SW480 (cell line): ENCODE measurements at places on chromosomes 7 and 10.

DNA sequence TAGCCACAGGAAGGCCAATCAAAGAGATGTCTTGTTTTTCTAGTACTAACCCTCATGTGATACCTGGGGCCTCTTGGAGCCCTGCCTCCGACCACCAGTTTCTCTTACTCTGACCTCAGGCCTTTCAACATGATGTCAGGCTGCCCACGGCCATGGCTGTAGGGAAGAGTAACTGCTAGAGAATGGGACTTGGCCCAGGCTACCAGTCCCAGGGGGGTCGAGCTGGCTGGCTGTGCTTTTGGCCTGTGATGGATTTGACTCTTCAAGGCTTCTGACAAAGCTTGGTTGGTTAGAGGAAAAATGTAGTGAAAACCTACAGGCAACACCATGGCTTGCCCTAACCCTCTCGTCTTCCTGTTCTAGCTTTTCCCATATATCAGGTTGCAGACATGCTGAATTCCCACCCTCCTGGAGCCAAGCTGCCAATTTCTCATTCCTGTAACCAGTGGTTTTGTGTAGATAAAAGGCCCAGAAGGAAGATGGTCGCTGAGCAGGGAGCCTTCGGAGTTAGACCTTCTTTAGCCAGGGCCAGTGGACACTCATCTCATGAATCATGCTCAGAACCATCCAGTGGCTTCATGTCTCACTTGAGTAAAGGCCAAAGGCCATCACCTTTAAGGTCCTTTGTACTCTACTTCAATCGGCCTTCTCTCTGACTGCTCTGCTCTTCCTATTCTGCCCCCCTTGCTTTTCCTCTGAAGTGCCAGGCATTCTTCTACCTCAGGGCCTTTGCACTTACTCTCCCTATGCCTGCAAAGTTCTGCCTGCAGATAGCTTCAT is 19.7 kb downstream of the SUFU start:
- no peak for DNase-seq

DNA sequence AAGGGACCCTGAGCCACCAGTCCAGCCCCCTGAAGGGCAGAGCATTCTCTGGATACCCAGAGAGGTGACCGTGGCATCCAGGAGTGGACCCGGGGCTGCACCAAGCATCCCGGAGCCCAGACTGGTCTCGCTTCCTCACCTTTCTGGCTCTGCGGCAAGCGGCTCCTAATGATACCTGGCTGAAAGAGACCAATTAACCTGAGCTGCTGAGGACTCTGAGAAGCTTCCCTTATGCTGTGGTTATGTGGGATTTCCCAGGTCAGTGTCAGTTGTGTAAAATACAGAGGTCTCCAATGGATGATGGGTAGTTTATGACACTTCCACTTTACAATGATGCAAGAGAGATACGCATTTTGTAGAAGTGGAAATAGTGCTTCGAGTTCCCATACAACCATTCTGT is 51.5 kb downstream of the PFKFB3 start:
- no peak for DNase-seq

DNA sequence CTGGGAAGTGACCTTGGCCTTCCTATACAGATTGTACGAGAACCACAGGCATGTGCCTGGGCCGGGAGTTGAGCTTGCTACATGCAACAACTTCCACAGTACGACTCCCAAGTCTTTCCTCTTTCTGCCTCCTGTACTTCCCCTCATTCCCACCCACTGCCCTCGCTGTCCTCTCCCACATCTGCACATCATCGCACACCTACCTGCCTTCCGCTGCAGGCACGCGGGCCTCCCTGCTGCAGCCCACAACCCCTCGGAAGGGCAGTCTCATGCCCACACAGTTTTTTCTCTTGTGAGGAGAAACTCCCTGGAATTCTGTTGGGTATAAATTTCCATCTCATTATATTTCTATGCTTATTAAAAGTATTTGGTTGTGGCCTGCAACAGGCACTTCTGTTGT is 117.2 kb downstream of the ACTR3B start:
- no peak for DNase-seq

GRCh38 chr7:16589881-16590280 is 55.7 kb downstream of the ANKMY2 start:
- no peak for DNase-seq
